ENCODE measurements at places on chromosomes 3 and 15. TPM values are rescaled to one million over a fixed set of nuclear protein-coding genes. Genes with fewer than 3 reads are reported as not detected.

DNA sequence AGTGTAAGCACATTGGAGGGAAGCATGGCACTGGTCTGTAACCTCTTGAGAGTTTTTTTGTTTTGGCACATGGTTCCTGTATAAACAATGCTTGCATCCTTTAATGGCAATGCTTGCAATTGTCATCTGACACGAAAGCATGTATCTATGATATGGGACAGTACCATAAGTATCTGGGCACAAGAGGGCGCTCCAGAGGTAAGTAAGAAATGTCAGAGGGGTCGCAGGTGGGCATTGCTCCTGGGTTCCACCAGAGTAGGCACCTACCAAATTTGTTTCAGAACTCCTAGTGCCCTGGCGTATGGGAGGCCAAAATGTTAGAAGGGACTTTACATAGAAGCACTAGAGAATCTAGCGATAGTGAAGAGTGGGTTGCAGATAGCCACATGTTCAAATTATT is 58.7 kb upstream of the BCHE start:
- DNase-seq = no peak

DNA sequence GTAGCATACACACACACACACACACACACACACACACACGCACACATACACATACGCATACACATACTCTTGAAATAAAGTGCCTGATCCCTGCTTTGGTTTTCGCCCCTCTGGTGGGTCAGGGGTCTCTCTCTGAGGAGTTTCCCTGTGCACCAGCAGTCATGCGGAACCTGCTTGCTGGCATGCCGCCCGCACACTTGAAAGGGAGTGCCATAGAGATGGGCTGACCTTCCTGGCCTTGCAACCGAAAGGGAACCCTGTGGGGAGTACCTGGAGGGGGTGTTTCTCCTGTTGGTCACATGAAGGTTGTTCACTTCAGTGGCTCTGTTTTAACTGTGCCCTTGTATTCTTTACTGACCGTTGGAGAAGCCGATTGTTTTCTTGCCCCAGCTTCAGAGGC is 752.3 kb downstream of the NR2F2 start:
- DNase-seq = no peak

- no peak for DNase-seq
Observed at GRCh38 chr3:50521572-50521971, 18.1 kb upstream of the CACNA2D2 start.

The MESP1 gene
- 11.5 TPM for total RNA-seq

- no peak for DNase-seq
Observed at GRCh38 chr3:141353652-141354495, 14.4 kb upstream of the ZBTB38 start.
